Fibroblast of skin of left biceps (primary cell): ENCODE measurements at places on chromosomes 7 and 10.

DNA sequence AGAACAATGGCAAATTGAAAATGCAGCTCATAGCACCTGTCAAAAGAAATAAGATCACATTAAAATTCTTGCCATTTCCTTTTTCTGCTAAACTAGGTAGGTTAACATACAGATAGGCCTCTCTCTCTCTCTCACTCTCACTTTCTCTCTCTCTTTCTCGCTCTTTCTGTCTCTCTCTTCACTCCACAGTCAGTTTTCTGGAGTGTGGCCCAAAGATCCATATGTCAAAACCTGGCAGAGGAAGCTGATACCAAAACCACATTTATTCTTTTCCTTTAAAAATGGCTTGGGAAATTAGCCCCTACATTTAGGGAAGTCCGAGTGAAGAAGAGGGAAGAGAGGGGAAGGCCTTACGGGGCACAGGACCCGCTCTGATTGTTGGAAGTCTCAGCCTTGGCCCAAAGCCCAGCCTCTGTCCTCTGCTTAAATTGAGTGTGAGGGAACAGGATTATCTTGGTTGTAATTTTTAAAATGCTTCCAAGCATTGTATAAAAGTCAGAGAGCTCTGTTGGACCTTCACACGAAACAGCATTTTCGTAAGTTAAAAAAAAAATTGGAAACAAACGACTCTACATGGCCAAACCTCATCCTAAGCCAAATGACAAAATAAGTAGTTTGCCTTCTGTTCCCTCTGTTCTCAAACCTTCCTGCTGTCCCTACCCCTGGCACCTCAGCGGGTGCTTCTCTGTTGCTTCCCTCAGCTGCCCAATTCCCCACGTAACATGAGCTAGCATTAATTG is 83.2 kb downstream of the FRMD4A start:
- DNase-seq, result no peak

GRCh38 chr7:93430917-93431588 is 143.5 kb downstream of the CALCR start:
- DNase-seq, result no peak

- DNase-seq, result no peak
Observed at GRCh38 chr7:12701433-12701832, 14.0 kb downstream of the ARL4A start.

DNA sequence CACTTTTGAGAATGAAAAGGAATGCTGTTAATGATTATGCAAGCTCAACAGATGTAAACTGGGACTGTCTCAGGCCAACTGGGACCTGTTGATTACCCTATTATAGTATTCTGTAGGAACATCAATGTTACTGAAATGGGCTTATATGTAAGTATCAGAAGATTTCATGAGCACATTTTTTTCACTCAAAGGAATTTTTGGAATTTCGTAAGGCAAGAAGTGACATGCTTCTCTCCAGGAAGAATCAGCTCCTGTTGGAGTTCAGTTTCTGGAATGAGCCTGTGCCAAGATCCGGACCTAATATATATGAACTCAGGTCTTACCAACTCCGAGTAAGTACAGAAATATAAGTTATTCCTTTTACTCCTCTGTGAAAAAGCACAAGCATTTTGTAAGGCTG is 19.2 kb downstream of the NIPSNAP2 start:
- DNase-seq, result no peak

DNA sequence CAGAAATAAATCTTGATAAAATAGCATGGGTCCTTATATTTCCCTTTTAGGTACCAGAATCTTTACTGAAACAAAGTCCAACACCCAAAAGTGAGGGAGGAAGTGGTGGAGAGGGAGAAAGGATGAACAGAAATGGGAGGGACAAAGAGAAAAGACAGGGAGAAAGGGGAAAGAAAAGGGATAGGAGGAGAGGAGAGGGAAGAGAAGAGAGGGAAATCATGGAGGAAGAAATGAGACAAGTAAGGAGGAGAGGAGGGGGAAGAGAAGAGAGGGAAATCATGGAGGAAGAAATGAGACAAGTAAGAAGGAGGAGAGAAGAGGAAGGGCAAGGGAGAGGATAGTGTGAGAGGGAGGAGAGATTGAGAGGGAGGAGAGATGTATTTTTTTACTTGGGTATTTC is 50.1 kb upstream of the ARL4A start:
- no peak for DNase-seq

DNA sequence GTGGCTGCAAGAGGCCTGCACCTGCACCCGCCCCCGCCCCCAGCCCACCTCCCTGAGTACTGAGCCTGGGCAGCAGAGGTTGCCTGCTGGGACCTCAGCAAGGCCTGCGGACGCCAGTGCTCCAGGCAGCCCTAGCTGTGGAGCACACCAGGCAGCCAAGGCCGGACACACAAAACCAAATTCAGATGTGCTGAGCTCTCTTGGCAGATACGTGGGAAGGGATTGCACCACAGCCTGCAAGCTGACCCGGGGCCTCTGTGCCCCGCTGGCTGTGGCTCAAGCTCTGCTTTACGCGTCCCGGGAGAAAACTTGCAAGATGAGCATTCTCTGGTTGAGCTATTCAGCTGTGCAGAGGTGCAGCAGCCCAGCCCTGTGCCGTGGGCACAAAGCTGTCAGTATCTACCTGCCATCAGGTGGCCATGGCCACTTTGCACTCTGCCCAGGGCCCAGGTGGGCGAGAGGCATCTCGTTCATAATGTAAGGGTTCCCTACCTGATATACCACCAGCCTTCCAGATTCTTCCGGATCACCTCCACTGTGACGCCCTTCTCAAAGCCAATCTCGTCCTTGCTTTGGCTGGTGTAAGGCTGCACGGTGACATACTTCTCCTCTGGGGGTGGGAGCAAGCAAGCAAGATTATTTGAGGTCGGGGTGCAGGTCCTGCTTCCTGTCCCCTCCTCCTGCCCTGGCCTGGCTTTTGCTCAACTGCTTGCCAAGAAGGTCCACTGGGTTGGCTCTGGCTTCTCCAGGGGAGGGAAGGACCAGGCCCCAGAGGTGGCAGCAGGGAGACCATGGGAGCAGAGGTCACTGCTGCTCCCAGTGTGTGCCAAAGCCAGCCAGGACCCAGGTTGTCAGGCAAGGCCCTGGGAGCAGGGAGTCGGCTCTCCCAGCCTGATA is 123.4 kb downstream of the NEURL1 start:
- DNase-seq, result peak; percentile 58

GRCh38 chr10:15069230-15069629 is 19.3 kb downstream of the ACBD7 start:
- DNase-seq, result no peak

DNA sequence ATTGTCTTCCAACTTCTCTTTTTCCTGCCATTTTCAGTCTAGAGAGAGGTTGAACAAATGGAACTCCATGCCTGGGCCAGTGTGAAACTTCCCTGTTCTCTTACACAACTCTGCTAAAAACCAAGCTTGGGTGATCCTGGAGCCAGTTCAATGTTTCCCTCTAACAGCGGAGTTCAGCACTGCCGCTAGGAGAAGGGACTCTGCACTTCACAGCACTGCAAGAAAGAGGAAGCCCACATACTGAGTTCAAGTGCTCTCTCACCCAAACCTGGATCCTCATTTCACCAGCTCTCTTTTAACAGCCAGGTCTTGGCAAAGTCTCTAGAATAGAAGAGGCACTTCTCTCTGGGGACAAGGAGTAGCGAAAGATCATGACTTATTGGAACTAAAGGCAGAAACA is 18.8 kb downstream of the FOXI2 start:
- DNase-seq, result no peak

DNA sequence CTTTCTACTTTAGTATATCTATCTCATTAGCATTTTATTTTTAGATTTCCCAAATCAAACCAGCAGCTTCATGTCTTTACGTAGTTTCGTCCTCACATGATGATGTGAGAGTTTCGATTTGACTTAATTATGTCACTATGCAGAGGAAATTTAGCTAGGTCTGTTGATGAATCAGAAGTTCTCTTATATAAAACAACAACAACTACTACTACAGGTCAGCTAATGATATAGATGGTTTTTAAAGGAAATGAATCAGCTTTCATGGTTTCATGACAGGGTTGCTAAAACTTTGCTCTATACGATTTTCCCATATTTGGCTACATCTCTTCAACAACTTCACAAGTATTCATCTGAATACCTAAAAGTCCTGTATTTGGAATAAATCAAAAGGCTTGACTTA is 28.6 kb downstream of the JAZF1 start:
- peak; percentile 62 for DNase-seq
